Stimulated activated CD4-positive, alpha-beta T cell treated with anti-CD3 and anti-CD28 coated beads, TNF-alpha, amount 100 ng/mL, for 24 hours (primary cell): ENCODE measurements at places on chromosomes 2 and 18.

DNA sequence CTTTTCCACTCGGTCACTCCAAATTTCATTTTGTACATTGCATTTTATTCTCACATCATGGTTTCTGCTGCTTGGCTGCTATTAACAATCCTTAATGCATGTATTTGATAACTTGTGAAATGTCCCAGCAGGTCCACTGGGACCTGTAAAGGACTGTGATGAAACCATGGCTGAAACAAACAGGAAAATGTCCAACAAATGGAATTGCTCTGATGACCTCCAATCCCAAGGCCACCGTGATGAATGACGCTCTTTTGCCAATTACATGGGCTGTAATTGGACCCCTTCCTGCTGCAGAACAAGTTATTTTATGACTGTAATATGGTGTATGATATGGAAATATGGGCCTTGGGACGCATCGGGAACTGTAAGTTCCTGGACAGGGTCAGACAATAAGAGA lies 224.2 kb upstream of the CXCR4 start:
- DNase-seq, result no peak

- DNase-seq, result no peak
Measured at GRCh38 chr18:28439870-28440269, 262.9 kb upstream of the CDH2 start.

- no peak for DNase-seq
Measured at GRCh38 chr18:67232406-67232805, 284.1 kb downstream of the DSEL start.

DNA sequence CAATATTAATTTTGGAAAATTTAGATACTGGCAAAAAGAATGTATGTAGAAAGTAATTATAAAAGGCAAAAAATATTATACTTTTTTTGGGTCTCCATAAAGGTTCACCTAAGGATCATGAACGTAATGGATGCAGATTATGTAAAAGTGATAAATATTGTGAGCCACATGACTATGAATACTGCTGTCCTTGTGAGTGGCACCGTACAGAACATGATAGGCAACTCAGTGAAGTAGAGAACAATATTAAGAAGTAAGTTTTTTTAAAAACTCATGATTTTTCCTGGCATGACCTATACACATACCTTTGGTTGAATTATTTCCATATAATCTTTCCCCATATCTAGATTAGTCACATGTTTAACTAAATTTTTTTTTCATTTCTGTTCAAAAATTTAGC lies 18.6 kb downstream of the GEN1 start:
- no peak for DNase-seq

DNA sequence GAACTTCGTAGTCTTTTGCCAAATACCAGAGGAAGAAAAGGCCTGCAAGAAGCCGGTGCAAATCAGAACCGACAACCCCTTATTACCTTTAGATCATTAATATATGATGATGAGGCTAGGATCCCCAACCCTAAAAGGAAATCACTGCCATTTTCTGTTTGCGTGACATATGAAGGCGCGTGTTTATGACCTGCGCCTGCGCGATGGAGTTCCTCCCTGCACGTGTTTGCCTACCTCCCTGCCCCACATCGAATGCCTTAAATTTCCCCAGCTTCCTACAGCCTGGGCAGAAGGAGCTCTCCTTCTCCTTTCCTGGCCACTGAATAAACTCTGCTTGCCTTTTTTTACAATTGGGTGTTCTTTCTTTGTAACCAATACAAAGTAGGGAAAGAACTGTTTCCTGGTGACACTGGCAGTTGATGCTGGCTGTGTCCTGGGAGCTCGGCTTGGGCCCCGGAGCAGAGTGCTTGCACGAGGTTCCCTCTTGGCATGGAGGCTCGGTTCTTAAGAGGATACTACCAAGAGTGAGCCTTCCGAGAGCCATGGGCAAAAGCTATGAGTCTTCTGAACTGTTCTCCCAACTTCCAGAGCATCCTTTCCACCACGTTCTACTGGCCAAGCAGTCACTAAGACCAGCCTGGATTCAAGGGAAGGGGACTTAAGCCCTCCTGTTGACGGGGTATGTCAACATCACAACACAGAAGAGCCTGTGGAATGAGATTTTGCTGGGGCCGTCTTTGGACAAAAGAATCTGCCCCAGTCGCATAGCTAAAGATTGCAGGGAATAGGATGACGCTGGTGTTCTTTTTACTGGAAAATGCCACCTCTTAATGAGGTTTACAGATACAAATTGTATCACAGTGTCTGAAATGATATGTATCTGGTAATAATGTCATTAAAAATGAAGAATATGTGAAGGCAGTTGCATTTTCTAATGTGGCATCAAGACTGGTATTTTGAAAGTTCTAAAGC lies 179.8 kb downstream of the SH3BP4 start:
- no peak for DNase-seq

DNA sequence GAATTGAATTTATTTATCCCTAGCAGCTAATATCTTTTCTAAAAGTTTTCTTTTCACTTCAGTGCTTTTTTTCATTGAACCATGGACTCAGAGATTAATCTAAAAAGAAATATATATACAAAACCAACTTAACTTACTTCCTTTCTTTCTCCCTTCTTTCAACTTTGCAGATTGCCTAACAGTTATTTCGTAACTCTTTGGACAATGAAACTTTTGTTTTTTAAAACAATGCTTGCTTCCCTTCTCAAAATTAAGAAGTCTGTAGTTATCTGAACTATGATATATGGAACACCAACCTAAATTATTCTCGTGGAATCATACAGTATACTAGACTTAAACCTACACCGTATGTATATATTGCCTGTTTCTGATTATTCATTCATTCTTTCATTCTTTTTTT lies 62.9 kb downstream of the MIB1 start:
- DNase-seq, result no peak

DNA sequence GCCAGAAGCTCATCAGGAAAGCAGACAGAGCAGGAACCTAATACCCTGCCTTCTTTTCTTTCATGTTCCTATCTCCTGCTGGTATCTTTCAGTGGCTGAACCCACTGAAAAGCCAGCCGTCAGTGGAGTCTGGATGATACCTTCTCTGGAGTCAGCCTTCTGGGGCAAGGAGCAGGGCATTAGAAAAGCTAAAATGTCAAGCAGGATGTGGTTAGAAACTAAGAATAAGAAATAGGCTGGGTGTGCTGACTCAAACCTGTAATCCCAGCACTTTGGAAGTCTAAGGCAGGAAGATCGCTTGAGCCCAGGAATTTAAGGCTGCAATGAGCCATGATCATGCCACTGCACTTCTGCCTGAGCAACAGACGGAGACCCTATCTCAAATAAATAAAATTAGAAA lies 642.0 kb upstream of the FSHR start:
- DNase-seq, result no peak

DNA sequence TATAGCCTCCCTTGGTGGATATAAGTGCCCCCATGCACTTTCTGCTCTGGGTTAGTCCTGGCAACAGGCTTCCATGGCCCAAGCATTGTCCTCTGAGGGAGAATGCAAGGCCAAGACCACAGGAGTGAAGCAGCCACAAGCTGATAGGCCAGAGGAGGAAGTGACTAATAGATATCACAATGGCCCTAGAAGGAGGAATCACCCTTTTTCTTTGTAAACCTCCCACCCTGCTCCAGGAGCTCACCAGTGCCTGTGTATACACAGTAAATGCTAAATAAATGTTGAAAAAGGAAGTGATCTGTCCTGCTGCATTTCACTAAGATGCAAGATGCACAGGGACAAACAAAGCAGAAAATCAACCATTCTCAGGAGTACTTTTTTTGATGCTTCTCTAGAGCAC lies 49.7 kb upstream of the ABCA12 start:
- DNase-seq, result no peak

DNA sequence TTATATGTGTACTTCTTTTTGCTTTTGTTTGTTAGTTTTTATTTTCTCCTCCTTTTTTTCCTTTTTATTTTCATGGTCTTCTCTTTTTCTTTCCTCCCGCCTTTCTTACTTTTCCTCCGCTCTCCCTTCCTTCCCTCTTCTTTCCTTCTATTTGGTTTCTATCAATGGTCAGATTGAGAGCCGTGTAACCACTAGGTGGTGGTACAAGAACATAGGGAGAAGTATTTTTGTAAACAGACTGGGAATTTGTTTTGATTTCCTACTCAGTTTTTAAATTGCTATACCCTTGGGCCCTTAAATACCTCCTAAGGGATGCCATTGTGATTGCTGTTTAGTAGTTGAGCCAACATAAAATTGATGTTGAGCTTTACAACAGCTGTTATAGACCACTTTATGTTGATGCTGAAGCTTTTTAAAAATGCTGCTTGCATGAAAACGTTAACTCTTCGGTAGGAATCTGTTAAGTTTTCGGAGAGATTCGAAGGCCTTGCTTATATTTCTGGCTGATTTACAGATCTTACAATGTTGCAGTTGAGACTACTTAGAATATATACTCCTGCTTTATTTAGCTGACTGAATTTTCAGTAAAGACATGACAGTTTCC lies 124.2 kb downstream of the UBE2E3 start:
- DNase-seq, result no peak

GRCh38 chr2:80517316-80517715 lies 212.8 kb upstream of the LRRTM1 start:
- no peak for DNase-seq

DNA sequence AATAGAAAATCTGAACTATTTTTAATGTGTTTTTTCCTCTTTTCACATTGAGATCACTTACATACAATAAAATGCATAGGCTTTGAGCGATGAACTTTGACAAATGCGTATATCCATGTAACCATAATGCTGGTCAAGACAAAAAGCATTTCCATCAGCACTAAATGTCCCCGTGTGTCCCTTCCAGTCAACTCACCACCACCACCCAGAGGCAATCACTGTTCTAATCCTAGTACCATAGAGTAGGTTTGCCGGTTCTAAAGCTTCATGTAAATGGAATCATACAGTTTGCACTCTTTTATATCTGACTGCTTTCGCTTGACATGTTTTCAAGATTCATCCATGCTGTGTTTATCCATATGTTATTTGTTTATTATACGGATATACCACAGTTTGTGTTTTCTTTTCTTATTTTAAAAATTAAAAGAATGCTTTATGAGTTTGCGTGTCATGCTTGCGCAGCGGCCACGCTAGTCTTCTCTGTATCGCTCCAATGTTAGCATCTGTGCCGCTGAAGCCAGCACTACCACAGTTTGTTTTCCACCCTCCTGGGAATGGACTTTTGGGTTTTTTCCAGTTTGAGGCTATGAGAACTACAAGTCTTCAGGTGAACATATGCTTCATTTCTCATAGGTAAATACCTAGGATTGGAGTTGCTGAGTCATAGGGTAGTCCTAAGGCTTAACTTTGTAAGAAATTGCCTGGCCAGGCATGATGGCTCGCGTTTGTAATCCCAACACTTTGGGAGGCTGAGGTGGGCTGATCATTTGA lies 197.5 kb upstream of the CHAC2 start:
- no peak for DNase-seq

DNA sequence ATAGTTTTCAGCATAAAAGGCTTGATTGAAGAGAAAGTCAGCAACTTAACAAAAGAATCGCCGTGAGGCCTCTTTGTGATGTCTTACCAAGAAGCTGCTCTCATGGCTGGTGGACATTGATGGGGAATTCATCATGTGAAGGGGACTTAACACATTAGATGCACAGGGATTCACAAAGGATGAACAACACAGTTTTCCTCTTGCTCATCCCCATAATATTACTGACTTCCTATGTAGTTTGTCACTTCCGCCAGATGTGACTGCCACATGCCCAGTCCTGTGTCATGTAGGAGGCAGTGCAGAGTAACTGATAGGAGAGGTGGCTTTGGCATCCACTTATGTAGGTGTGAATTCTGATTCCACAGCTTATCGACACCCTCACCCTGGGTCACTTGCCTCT lies 232.6 kb upstream of the LYPD1 start:
- no peak for DNase-seq

GRCh38 chr2:45909677-45910191 lies 258.3 kb downstream of the PRKCE start:
- DNase-seq, result no peak

DNA sequence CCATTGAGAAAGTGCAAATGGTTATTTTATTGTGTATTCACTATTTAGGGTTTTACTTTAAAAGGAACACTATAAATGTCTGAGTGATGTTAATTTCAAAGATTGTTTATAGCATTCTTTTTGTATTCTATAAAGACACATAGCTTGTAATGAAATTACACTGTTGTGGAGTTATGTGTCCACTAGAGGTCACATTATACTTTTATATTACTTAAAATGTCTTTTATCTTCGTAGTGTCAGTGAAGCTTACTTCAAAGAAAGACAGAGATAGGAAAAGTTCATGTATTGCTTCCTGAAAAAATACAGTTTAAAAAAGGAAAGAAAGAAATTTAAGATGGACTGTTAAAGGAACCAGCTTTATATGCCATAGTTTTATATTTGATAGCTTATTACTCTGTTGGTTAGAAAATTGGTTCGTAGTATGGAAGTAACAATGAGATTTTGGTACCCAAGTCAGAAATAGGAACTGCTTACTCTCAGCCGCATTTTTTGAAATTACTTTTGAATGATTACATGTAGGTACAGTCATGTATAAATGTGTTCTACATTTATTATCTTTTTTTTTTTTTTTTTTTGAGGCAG lies 20.5 kb downstream of the APLF start:
- no peak for DNase-seq

DNA sequence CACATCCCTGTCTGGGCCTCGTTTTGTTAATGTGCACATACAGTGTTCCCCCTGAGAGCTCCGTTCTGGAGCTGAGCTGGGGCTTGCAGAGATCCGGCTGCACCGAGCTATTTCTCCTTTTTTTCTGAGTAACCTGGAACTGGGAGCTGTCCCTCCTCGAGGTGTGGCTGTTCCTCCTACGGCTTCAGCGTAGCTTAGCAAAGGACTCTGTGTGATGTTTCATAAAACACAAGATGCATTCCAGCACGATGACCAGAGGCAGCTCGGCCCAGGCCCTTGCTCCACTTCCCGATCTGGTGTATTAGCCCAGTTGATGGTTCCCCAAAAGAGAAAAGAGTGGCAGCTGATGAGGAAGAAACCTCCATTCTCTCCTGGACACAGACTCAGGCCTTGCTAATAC lies 103.0 kb downstream of the FAM210A start:
- DNase-seq, result no peak

GRCh38 chr2:26356771-26357170 lies 10.2 kb upstream of the ADGRF3 start:
- no peak for DNase-seq

DNA sequence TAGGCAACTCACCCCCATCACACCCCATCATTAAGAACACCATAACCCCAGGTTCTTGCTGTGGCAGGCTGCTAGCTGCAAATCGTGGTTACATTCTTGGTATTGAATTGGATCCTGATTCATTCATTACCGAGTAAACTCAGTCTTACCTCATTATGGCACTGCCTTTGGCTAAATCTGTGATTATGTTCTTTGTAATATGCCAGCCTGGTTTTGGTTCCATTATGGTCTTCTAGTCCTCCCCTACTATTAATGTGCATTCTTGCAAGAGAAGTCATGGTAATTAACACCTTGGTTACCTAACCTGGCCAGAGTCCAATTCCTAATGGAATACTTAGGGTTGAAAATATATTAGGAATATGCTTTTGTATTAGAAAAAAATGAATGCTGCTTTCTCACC lies 258.9 kb upstream of the APCDD1 start:
- no peak for DNase-seq

GRCh38 chr18:63137999-63138435 lies 181.6 kb downstream of the BCL2 start:
- no peak for DNase-seq

GRCh38 chr2:120319686-120320317 lies 26.1 kb upstream of the INHBB start:
- DNase-seq, result no peak

GRCh38 chr2:45739796-45740485 lies 88.5 kb downstream of the PRKCE start:
- DNase-seq, result no peak
